ENCODE measurements at places on chromosomes 5 and 9.

DNA sequence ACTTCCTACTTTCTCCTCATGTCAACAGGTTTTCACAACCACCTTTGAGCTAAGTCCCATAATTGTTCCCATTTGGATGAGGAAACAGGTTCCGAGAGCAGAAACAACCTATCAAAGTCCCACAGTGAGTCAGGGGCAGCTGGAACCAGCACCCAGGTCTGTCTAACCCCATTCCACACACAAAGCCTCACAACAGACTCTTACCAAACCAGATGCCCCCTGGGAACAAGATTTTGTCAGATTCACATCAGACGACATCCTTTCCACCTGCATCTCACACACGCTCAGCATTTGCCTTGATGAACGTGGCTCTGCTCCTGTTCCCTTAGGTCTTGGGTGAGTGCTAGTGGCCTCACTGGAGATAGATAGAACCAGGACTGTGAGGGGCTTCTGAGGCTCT is 17.0 kb downstream of the SWI5 start:
- DNase-seq: no peak

- no peak for DNase-seq
Measured at GRCh38 chr5:149887622-149888183, 56.9 kb downstream of the PDE6A start.

DNA sequence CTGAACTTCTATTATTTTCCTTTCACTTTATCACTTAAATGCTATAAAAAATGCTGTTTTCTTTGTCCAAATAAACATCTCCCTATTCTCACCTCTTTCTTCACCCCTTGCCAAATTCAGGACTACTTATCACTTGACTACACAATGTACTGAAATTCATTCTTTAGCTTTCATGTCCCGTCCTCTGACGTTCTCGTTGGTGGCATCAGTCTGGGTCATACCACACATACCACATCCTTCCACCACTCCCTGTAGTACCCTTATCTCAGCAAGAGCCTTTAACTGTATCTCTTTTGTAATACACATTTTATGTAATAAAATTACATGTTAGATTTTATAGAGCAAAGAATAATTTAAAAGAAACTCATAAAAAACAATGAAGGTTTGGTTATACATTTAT is 231.1 kb upstream of the PAPPA start:
- DNase-seq: no peak

- DNase-seq: no peak
Measured at GRCh38 chr5:26582350-26583045, 455.9 kb downstream of the CDH9 start.

DNA sequence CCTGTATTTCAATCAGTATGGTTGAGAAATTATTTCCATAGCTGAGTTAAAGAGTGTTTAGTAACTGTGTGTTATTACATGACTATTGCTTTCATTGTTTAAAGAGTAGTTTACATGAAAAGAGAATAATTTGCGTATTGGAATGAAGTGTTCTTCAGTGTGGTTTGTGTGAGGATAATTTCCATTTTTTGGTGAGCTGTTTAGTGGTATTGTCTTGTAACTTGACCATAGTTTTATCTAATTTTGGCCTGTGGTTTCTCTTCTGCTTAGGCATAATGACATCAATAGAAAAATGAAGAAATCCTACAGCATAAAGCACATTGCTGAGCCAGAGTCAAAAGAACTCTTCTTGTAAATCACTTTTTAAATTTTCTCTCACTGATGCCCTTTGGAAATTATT is 151.2 kb downstream of the SNCAIP start:
- no peak for DNase-seq

Data from stimulated activated CD4-positive, alpha-beta T cell treated with anti-CD3 and anti-CD28 coated beads, Interleukin-4, amount 100 ng/mL, for 1 hour (primary cell).